Suppressor macrophage treated with lipopolysaccharide for 4 hours (primary cell): ENCODE measurements at places on chromosomes 12 and 14.

GRCh38 chr14:69151458-69152180 lies 1.3 kb downstream of the DCAF5 start:
- peak; percentile 81 for DNase-seq

DNA sequence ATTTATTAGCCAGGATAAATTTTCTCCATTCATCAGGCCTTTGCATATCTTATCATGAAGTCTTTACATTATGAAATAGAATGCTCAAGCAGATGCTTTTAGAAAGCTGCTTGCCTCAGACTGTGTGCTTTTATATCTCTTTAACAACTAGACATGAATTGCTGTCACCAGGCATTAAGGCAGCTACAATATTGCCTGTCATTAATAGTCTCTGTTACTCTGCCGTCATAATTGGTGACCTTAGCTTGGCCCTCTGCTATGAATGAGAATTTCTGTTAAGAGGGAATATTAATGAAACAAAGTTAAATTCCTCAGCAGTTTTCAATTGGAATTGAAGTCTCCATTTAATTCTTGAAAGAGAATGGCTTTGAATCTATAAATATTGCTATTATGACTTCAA lies 266.8 kb upstream of the MIS18BP1 start:
- no peak for DNase-seq

- no peak for DNase-seq
These were observed 113.0 kb downstream of the FOXG1 start for GRCh38 chr14:28879573-28879996.

DNA sequence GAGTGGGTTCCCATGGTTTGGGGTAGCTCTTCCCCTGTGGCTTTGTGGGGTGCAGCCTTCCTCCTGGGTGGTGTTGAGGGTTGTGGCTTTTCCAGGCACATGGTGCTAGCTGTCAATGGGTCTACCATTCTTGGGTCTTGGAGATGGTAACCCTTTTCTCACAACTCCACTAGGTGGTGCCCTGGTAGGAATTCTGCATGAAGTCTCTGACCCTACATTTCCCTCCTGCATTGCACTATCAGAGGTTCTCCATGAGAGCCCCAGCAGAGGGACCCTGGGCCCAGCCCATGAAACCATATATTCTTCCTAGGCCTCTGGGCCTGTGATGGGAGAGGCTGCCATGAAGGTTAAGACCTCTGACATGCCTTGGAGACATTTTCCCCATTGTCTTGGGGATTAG lies 1093.3 kb downstream of the SLC16A7 start:
- no peak for DNase-seq

GRCh38 chr12:128339631-128340030 lies 72.7 kb downstream of the TMEM132C start:
- DNase-seq = no peak

- no peak for DNase-seq
These were observed 374.9 kb downstream of the GXYLT1 start for GRCh38 chr12:41769810-41770209.

GRCh38 chr14:65927931-65928356 lies 515.4 kb downstream of the FUT8 start:
- no peak for DNase-seq

GRCh38 chr12:94671917-94672316 lies 21.6 kb upstream of the TMCC3 start:
- no peak for DNase-seq

- DNase-seq = no peak
These were observed 25.0 kb downstream of the KTN1 start for GRCh38 chr14:55604900-55605418.

DNA sequence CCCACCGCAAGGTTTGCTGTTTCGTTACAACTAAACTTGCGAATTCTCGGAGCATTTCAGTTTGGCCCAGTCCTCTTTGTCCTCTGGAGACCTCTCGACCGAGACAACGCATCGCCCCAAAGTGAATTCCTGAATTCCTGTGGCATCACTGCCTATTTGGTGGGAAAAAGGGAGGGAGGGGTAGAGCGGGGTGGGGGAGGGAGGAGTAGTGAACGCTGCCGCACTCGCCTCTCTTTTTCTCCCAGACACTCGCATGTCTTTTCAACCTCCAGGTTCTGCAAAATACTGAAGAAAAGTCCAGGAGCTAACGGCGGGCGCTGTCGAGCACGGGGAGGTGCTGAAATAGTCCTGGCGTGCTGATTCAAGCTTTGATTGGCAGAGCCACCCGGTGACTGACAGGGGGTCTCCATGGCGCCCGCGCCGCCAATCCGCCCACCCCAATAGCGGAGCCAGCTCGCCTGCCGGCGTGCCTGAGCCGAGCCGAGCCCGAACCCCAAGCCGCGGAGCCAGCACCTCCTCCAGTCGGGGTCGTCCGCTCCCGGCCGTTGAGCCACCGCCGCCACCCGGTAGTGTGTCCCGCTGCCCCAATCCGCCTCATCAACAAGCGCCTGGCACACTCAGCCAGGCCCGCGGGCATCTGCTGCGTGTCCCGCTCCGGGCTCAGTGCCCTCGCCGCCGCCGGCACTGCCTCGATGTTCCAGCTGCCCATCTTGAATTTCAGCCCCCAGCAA lies at the start of gene SIX6:
TSS of gene SIX6 (plus strand) at position 440 of the 731 bp plus-strand sequence. CDS start at position 693, 253 bp downstream.
- no peak for DNase-seq

DNA sequence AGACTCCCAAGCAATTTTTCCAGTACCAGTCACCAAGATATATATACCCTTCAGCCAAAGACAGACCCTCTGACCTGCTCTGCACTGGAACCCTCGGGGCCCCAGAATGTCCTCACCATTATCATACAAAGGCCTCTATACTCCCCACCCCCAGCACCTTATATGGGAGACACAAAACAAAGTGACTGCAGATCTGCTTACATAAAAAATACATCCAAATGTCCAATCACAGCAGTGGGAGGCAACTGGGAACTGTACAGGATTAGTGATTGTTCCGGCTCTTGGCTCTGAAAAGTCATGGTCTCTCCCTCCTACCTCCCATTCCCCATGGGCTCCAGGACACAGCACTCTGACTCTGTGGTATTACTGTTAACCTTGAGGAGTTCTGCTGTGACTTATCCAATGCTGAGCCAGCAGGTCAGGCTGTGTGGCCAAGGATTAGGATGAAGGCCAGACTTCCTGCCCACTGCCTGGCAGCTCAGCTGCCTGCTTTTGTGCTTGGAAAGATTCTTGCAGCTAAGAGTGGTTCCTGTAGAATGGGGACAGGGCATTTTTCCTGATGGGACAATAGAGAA lies 13.7 kb downstream of the OXA1L start:
- no peak for DNase-seq

DNA sequence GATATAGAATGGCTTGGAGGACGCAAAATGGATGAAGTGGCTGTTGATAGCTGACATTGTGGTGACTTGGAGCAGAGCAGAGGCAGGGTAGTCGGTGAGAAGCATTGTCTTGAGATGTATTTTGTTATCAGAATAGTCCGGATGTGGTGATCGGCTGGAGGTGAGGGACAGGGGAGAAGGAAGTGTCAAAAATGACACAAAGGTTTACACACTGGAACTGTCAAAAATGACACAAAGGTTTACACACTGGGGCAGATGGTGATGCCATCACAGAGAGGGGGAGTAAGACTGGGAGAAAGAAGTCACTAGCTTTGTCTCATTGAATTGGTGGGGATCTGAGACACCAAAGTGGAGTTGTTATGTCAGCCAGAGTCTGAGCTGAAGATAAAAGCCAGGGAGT lies 30.1 kb downstream of the CDKL1 start:
- DNase-seq = no peak

DNA sequence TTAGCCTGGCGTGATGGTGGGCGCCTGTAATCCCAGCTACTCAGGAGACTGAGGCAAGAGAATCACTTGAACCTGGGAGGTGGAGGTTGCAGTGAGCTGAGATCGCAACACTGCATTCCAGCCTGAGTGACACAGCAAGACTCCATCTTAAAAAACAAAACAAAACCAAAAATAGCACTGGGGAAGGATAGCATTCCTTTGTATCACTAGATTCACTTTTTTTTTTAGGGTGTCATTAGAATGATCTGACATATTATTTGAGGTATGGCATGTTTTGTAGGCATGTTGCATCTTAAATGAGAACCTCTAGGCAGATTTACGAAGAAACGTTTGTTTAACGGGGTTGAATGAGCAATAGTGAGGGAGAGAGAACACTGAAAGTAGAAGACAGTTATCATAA lies 16.8 kb upstream of the FAR2 start:
- no peak for DNase-seq

- no peak for DNase-seq
These were observed 12.7 kb upstream of the EID3 start for GRCh38 chr12:104290855-104291254.

DNA sequence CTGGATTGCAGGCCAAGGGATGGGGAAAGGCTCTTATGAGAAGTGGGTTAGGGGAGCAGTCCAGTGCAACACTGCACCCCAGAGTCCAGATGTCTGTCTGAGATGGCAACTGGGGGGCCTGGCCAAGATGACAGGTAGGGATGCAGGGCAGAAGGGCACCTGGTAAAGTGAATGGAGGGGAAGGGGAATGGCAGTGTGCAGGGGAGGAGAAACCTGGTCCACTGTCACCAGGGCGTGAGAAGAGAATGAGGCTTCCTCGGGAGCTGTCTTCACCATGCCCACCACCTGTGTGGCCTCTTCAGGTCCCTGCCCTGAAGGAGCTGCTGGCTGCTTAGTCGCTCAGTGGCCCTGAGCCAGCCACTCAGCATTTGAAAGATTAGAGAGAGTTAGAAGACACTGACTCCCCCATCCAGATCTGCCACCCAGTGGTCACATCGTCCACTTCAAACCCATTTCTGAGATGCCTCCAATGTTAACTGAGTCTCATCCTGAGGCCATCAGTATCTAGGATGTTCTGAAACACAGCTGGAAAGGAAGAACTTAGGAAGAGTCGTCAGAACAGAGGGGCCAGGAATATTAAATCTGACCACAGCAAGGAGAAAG lies 57.3 kb downstream of the PLEKHG3 start:
- DNase-seq = no peak

DNA sequence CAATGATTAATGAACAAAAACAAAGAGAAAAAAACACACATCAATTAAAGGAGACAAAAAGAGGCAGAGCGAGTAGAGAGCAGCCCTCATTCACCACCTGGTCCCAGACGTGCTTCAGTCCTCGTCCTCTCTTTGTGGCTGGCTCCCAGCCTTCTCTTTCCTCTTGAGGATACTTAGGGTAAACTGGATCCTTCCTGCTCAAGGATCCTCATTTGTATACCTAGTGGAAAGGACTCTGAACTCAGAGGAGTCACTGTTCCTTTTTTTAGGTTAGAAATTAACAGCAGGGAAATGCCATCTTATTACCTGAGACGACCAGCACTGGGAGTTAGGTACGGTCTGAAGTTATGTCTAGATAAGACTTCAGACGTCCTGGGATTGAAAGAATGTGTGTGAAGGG lies 9.7 kb downstream of the MLEC start:
- DNase-seq = no peak

DNA sequence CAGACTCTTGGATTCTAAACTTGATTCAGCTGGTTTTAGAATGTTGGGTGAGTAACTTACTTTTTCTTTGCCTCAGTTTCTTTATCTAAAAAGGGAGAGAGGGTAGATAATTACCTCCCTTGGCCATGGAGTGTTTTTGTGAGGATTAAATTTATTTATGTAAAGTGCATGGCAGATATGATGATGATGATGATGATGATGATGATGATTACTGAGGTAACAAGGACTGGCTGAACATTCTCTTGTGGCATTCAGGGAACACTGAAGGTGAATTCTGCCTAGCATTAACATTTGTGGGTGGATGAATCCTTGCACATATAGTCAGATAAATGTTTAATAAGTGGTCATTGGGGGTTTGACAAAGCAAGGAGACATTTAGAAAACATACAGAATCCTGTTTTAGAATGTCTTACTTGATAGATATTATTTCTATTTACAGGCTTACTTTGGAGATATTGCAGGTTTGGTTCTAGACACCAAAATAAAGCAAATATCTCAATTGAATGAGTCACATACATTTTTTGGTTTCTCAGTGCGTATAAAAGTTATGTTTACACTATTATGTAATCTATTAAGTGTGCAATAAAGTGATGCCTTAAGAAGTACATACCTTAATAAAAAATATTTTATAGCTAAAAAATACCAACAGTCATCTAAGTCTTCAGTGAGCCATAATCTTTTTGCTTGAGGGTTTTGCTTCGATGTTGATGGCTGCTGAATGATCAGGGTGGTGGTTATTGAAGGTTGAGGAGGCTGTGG lies 123.2 kb downstream of the SNAPC1 start:
- DNase-seq = no peak

- no peak for DNase-seq
These were observed 23.1 kb downstream of the AEBP2 start for GRCh38 chr12:19462406-19462805.

DNA sequence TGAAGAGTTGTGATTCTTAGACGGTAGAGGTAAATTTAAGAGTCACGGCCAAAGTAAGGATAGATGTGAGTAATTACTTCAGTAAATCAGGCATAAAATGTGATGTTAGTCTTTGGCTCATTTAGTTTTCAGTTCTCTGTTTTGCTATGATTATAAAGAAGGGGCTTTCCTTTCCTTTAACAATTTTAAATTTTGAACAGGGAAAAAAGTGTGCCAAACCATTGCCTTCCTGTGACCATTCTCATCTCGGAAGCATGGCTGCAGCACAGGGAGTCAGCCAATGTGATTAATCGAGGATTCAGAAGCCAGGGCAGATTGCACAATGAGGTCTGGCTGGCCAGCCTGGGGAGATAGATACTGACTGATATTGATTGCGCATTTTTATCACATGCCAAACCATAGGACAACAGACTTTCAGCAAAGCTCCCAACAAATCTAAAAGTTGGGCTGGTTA lies 480.2 kb upstream of the PRICKLE1 start:
- DNase-seq = no peak
